Stimulated activated CD4-positive, alpha-beta T cell treated with anti-CD3 and anti-CD28 coated beads, Interleukin-15, amount 100 ng/mL, for 1 hour (primary cell): ENCODE measurements at places on chromosomes 1 and 21.

- no peak for DNase-seq
These were observed 63.4 kb upstream of the RAB3GAP2 start for GRCh38 chr1:220335668-220336067.

- DNase-seq, result no peak
These were observed 19.5 kb upstream of the PADI6 start for GRCh38 chr1:17352419-17352909.

DNA sequence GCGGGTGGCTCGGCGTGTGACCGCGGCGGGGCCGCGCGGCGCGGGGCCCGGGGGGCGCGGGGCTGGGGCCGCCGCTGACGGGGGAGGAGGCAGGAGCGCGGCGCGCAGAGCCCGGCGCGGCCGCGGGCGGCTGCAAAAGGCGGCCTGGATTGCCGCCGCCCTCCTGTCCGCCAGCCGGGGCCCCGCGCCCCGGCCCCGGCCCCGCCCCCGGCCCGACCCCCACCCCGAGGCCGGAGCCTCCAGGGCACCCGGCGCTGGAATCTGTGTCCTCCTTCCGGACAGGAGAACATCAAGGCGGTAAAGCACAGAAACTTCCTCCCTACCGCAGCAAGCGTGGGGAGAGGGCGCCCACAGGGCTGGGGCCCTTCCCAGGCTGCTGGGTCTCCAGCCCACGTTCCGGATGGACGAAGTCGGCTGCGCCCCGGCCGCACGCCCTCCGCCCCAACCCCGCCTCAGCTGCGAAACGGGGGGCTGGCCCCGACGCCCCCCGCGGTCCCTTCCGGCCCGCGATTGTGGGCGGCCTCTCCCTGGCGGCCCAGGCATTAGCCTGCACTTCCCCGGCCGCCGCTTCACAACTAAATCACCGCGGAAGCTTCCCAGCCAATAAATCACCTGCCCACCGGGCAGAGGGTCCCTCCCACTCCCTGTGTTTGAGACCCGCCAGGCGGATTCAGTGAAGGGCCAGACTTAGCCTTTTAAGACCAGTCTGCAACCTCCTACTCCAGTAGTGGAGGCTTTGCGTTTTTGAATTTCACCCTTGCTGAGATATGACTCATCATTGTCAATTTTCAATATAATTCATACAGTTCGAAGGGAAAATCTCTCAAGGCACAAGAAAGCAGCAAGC, 106.0 kb downstream of the SLC45A1 start:
- peak; percentile 33 for DNase-seq

DNA sequence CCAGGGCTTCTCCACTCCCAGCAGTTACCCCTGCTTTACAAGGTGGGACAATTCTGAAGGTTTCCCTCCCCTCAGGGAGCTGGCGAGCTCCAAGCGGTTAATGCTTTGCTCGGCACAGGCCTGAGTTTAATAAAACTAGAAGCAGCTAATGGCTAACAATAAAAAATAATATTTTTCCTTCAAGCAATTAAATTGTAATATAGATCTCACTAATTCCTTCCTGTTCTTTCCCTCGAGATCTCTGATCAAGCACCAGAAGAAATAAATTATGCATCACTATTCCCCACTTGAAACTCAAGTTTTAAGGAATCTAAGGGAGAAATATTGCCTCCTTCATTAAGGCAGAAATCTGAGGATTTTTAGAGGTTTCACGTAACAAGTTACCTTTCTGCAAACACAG, 42.9 kb downstream of the GLIS1 start:
- no peak for DNase-seq

DNA sequence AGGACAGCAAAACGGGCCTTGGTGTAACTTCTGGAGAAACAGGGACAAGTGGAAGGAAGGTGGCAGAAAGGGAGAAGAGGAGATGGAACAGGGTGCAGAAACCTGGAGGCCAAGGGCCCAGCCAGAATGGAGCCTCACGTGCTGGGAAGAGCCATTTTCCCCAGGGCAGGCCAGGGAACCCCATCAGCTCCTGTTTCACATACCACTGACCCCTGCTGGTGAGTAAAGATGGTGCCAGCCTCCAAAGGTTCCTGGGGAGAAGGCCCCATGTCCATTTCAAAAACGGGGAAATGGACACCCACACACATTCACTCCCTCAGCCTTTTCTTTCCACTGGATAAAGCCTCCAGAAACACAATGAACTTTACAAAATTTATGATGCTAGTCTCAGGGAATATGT, 57.6 kb upstream of the JUN start:
- no peak for DNase-seq
